ENCODE measurements at places on chromosomes 7 and 10.

GRCh38 chr10:124149189-124150042 lies 56.0 kb upstream of the CHST15 start:
- no peak for DNase-seq

- DNase-seq: no peak
Observed at GRCh38 chr7:19700936-19701335, 7.9 kb downstream of the POLR1F start.

GRCh38 chr7:51328351-51328801 lies 11.8 kb upstream of the COBL start:
- DNase-seq: no peak

DNA sequence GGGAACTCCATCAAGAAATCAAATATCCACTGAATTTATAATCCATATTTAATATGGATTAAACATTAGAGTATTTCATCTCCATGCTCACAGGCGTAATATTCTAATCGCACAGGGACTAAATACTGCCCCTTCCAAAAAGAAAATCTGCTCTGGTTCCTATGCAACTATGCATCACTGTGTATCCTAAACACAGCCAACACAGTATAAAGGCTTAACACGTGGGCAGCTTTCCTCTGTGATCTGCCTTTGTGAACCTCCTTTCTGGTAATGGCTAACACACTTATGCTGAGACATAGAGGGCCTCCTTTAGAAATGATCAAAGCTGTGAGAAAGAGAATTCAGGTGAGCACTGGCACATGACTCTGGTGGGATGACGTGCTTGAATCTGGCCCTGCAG lies 110.2 kb downstream of the RAB11FIP2 start:
- DNase-seq: no peak

- no peak for DNase-seq
Observed at GRCh38 chr7:1210321-1210978, 22.2 kb upstream of the UNCX start.

DNA sequence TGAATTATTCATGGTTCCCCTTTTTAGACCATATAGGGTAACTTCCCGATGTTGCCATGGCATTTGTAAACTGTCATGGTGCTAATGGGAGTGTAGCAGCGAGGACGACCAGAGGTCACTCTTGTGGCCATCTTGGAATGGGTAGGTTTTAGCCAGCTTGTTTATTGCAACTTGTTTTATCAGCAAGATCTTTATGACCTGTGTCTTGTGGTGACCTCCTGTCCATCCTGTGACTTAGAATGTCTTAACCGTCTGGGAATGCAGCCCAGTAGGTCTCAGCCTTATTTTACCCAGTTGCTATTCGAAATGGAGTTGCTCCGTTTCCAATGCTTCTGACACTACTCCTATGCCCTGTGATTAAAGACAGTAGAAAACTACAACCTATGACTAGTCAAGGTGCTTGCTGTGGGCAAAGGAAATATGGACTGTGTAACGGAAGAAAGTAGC lies 18.8 kb upstream of the PAXIP1 start:
- no peak for DNase-seq

DNA sequence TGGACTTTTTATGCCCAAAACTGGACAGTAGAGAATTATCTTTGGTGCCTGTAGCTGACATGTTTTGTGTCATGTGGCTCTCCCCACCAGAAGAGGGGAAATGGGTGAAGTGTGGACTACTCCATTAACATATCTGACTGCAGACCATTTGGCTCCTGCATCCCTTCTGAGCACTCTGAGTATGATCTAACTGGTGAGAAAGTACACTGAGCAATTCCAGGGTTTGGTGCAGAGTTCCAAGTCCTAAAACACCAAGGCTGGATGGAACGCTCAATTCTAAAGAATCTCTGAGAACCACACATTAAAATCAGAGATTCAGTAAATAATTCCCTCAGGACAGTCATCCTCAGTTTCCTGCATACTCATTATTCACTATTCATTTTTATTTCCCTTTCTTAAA lies 22.8 kb upstream of the OSBPL3 start:
- DNase-seq: no peak

- DNase-seq: no peak
Observed at GRCh38 chr7:64098-64915, 128.1 kb upstream of the FAM20C start.

DNA sequence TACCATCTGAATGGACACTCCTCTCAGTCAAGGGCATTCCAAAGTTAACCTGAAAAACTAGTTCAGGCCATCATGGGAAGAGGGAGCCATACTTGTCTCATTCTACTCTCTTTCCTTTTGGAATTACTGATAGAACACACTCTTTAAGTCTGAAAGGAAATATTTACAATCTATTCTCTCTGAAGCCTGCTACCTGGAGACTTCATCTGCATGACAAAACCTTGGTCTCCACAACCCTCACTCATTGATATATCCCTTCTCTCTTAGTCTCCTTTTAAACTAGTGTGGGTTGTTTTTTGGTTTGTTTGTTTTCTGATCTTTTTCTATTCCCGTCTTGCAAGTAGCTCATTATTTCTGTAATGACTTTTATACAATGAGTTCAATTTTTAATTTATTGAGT lies 169.5 kb downstream of the C1GALT1 start:
- DNase-seq: no peak

GRCh38 chr7:1597066-1597760 lies 27.4 kb upstream of the PSMG3 start:
- DNase-seq: no peak

DNA sequence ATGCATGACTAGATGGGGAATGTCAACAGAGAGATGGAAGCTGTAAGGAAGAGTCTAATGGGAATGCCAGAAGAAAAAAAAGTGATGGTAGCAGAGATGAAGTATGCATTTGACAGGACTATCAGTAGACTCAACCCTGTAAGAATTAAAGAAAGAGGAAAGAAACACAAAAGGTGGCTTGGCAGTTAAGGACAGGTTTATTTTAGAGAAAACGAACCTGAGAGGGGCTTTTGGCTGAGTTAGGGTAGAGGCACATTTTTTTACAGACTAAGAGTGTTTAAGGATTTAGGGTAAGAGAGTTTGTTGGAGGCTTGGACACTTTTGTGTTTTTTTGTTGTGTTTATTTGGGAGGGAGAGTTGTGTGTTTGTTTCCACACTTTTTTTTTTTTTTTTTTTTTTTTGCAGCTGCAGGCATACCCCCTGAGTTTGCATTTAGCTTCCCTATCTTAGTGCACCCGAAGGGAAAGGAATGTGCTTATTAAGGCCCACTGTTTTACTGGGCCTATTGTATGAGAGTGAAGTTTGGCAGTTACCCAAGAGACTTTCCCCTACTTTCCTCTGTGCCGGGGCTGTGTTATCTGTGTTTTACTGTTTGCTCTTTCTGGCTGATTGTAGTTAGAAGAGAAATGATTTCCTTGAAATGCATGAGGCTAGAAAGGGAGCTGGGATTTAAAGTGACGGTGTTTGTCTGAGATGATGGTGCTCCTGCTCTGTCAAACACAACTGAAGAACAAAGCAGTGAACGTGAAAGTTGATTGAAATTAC lies 32.0 kb downstream of the NPVF start:
- DNase-seq: no peak

DNA sequence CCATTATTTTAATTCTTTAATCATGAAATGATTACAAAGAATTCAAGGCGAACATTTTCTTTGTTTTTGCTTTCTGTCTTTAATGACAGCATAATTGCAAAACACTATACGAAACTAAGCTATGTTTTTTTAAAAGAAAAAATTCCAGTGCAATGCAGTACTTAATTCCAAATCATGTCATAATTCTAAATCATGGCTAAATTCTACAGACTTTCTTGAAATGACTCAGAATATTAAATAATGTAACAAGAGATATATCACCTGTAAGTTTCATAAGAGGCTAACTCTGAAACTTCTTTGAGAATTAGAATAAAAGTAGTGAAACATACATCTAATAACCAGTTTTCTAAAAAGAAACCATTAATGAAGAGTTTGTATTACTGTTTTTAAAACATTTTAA lies 671.6 kb downstream of the PARD3 start:
- DNase-seq: no peak

DNA sequence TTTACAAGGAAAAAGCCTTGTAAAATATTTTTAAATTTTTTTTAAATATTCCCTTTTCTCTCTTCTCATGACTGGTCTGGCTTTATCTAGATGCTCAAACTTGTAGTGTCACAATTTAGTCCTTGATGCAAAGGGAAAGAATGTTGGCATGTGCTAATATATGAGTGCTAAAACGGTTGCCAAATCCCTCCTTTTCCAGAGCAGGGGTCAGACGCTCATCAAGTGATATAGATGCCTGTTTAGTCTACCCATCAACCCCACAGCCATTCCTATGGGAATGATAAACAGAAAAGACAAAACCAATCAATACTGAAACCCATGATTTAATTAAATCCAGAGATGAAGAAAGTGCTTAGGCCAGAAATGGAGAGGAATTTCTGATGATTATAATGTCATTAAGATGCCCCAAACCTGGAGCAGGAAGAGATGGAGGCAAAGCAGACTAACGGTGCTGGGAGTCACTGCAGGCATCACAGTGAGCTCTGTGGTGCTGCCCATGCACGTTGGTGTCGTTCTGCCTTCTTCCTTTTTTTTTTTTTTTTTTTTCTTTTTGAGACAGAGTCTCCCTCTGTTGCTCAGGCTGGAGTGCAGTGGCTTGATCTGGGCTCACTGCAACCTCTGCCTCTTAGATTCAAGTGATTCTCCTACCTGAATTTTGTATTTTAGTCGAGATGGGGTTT lies 210.1 kb upstream of the STK17A start:
- DNase-seq: no peak

DNA sequence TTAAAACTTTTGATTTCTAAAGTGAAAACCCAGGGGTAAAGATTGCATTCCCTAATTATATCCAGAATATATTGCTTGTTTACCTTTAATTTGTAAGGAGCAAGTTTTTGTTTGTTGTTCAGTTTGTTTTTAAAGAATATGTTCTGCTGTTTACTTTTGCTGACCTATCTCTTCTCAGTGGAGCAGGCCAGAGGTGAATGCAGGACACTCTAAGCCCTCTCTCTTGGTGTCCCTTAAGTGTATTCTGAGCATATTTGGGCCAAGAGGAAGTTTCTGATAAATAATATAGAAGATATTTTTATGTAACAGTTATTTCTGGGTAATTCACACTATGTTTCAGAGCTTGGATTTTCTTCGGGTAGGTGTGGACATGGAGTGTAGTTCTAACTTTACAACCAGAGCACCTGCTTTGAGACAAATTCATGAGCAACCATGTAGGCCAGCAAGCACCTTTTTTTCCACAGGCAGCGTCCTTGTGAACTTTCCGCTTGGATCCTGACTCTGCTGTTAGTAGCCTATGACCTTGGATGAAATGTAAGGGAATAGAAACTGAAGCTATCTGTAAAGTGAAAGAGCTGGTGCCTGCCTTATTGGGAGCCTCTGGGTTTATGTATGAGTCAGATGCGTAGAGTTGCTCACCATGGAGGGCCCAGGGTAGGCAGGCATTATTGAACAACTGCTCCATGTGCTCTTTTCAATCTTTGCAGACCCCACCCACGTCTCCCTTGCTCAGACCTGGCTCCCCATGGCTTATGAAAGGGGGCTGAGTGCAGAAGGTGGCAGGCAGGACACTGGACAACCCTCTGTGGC lies 16.1 kb downstream of the OGDH start:
- peak; percentile 34 for DNase-seq

DNA sequence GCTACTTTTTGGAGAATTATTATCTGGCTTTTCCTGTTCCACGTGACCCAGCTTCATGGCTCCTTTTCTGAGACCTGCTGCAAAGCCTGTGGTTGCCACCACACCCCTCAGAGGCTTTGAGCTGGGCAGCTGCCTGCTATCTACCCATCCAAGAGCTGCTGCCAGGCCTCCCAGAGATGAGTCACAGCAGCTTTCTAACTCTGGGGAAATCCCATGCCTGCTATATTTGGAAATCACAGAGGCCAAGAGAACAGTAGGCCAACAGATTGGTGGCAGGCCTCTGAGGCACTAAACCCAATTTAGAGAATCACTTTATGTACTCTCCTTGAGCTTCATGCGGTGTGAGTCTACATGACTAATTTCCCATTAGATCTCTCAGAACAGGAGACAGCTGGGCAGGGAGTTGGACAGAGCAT lies 35.2 kb downstream of the SGCE start:
- DNase-seq: peak; percentile 1

- DNase-seq: no peak
Observed at GRCh38 chr10:114683593-114683992, 25.5 kb upstream of the ABLIM1 start.

DNA sequence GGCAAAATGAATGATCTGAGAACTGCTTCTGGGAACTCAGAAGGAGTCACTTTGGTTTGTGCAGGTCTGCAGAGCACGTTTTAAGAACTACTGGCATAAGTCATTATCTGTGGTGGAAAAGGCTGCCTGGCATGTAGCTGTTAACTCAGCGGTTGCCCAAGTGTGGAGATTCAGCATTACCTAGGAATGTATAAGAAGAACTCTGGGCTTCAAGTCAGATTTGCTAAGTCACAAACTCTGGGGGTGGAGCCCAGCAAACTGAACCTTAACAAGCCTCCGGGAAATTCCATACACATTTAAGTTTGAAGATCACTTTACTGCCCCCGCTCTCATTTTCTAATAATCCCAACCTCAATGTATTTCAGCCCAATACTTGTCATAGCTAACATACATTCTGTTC lies 31.1 kb downstream of the PLXDC2 start:
- DNase-seq: no peak

DNA sequence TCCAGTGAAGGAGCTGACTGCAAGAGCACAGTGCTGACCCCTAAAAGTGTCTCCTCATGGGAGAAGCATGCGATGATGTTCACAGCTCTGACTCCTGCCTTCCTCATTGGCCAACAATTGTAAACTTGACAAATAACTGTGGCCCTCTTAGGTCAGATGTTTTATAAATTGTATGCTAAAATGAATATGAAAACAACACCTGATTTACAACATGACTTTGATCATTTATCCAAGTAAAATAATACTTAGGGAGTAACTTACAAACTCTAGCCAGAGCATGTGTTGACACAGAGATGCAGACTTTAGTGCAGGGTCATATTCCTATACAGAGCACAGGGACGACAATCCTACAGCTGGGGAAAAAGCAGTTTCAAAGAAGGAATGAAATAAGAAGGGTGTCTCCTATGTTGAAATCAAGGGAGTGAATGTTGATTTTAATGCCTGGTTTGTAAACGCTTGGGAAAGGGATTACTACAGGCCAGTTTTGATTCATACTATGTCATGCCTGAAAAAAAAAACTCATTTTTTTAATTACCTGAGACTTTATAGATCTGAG lies 391.4 kb upstream of the AKR1E2 start:
- no peak for DNase-seq

DNA sequence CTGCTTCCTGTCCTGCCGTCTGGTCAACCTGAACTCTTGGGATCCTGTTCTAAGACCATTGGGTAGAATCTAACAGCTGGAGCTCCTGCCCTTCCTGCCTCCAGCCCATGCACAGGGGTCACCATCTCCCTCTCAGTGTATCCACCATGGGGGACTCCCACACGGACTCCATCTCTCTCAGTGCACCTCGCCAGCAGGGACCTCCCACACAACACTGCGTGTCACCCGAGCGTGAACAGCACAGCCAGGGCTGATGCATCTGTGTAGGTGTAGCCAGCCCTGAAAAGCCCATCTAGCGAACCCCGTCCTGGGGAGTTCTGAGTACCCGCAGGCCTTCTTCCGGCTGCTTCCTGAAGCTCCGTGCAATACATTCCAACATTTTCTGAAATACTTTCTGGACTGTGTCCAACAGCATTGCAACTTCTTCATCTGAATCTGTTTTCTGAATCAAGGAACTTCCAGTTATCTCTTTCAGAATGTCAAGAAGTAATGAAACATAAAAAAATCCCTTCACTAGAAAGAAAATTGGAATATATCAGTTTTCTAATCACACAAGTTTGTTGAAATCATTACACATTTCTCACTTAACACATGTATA lies 52.5 kb downstream of the NCAPG2 start:
- no peak for DNase-seq

GRCh38 chr7:954330-955238 lies at the start of gene ADAP1:
ADAP1 (minus strand) TSS chr7:954680; CDS start chr7:954477, 203 bp downstream.
- peak; percentile 41 for DNase-seq

- DNase-seq: no peak
Observed at GRCh38 chr10:128625926-128626325, 499.7 kb upstream of the MKI67 start.

Measured in activated CD4-positive, alpha-beta T cell treated with anti-CD3 and anti-CD28 coated beads, Interleukin-2, amount 50 U/mL, for 1 hour (primary cell).